Hair follicular keratinocyte (primary cell): ENCODE measurements at places on chromosomes 6 and 20. TPM values are rescaled to one million over a fixed set of nuclear protein-coding genes. Genes with fewer than 3 reads are reported as not detected.

Gene HDGFL1
- total RNA-seq, result not detected in 2 replicates

Gene ZSCAN16
- total RNA-seq, result 0.30 and 1.5 TPM in 2 replicates

Gene TMEM74B
- total RNA-seq, result 0.30 and 0.39 TPM in 2 replicates

Gene PLCB4
- total RNA-seq, result 2.1 and 3.1 TPM in 2 replicates

Gene SLC35A1
- 7.4 and 8.9 TPM in 2 replicates for total RNA-seq

Gene SNAP25
- not detected in 2 replicates for total RNA-seq

Gene SMOC2
- not detected in 2 replicates for total RNA-seq
